ENCODE measurements at places on chromosomes 6 and 20.

DNA sequence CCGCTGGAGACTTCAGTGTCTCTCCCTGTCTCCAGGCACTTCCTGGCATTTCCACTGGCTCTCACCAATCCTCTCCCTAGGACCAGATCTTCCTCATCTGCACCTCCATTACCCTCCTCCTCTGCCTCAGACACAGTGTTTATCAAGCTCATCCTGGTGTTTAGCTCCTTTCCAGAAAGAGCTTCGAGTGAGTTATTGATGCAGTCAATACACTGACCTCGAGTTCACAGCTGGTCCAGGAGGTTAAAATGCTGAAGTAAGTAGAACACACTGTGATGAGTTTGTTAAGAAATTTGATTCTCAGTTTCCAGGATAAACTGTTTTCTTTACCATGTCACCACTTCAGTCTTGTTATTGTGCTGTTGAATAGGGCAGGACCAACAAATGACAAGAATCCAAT, 42.1 kb upstream of the ARMC2 start:
- no peak for DNase-seq

- no peak for DNase-seq
These were observed 375.1 kb downstream of the BTBD9 start for GRCh38 chr6:38264605-38265004.

GRCh38 chr20:16279320-16279719, 293.9 kb downstream of the KIF16B start:
- no peak for DNase-seq

DNA sequence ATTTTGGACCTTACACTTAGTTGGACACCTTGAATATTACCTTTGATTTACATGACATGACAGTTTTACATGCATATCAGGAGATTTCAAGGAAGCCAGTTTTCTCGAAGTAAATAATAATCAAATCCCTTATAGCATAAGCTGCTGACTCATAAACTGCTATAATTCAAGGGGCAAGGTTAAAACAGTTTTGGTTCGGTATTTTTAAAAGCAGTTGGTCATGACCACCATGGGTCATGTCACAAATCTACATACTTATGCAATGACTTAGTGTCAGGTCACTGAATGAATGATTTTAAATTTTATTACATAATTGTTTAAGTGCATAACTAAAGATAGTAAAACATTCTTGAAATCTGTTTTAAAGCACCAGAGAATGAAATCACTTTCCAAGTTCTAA, 158.0 kb downstream of the DST start:
- no peak for DNase-seq

- no peak for DNase-seq
These were observed 8.2 kb upstream of the VEGFA start for GRCh38 chr6:43761666-43762409.

- DNase-seq = no peak
These were observed 19.0 kb upstream of the AFDN start for GRCh38 chr6:167807756-167808155.

DNA sequence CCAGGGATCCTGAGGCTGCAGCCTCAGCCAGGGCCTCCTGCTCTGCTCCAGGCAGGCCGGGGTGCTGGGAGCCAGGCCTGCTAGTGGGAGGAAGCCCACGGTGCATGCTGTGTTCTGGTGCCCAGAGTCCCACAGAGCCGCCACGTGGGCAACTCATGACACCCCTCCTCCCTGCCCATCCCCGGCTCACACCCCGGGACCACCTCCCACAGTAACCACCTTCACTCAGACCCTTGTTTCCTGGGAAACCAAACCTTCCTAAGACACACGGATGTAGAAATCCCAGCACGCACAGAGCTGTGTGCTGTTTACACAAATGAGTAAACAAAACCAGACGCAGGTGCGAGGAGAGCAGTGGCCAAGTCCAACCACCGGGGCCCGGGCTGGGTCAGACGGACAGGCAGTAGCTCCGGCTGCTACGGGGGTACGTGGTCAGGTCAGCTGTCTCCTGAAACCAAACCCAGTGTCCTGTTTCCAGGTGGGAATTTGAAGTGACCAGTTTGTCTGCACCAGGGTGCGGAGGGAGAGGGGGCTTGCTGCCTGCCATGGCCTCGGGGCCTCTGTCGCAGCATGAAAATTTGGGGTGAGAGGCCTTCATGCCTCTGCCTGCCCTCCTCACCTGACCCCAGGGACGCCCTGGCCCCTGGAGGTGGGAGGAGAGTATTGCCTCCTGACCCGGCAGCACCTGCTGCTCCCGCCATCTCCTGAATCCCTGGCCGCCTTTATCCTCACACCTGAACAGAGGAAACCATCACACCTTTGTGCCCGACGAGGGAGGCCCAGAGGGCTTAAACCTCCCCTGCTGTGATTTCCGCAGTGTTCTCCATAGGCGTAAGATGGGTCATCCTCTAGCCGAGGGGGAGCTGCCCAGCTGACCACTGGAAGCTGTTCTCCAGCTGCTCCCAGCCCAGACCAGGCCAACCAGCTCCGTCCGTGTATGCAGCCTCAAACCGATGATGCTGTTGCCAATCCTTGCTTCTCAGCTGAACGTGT, 52.0 kb upstream of the SMOC2 start:
- no peak for DNase-seq

GRCh38 chr6:3948866-3949265, 99.7 kb downstream of the FAM50B start:
- DNase-seq = no peak

DNA sequence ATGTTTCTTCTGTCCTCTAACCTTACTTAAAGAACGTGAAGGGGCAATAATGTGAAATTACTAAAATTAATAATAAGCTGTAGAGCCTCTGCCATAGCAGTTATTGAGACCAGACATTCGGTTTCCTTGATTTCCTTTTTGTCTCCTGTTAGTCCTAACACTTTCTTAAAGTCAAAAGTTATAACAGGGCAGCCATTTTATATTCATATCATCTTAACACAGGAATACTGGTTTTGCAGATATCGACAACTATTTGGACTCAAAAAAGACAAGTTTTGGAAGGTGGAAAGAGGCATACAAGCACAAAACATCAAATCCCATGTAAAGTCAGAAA, 33.5 kb downstream of the HFE start:
- no peak for DNase-seq

All from kidney capillary endothelial cell (primary cell).